ENCODE measurements at places on chromosomes 5 and 9.
A peak's percentile ranks its signal among the peaks of the same experiment; 100 is the strongest.

- no peak for ATAC-seq
Observed at GRCh38 chr9:135790850-135791249, 88.9 kb downstream of the KCNT1 start.

DNA sequence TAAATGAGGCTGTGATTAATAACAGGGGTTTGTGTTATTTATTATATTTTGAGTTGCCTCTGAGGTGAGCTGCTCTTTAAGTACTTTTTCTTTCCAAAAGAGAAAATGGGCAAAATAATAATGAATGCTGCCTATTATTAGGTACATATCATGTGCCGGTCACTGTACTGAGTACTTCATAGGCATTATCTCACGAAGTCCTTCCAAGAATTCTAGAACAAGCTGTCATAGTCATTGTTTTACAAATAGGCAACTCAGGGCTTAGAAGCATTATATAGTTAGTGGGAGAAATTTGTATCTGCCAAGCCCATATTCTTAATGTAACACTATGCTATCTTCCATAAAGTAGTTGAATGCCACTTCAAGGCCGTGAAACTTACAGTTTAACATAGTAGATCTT lies 628.7 kb downstream of the CCDC171 start:
- ATAC-seq = no peak

DNA sequence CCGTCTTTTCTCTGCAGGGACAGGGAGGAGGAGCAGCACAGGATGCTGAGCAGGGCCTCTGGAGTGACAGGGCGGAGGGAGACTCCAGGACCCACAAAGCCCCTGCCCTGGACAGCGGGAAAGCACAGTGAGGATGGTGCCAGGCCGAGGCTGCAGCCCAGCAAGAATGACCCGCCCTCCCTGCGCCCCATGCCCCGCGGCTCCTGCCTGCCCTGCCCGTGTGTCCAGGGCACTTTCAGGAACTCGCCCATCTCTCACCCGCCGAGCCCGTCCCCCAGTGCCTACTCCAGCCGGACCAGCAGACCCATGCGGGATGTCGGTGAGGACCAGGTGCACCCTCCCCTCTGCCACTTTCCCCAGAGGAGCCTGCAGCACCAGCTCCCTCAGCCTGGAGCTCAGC lies 9.1 kb upstream of the EXOC3 start:
- no peak for ATAC-seq

GRCh38 chr5:135376961-135377624 lies 21.9 kb downstream of the MACROH2A1 start:
- ATAC-seq = peak; percentile 72

DNA sequence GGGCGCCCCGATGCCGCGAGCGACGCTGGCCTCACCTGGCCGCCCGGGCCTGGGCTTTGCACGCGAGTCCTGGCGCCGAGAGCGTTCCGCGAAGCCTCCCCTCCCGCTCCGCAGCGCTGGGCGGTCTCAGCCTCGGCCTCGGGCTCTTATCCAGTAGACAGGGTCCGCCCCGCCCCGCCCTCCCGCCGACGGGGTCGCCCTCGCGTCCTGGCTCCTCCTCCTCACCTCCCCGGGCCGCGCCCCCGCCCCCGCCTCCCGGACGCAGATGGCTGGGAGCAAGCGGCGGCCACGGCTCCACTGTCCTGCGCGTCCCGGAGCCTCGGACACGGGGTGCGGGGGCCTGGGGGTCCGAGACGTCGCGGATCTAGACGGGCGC lies at the start of gene SLC6A3:
SLC6A3 (minus strand) TSS at position 128 of the 376 bp plus-strand sequence. CDS start 2,243 bp downstream, outside the sequence.
- ATAC-seq = no peak

Measured in activated CD4-positive, CD25-positive, alpha-beta regulatory T cell treated with anti-CD3 and anti-CD28 coated beads, Interleukin-2, amount 50 U/mL, for 24 hours (primary cell).